ENCODE measurements at places on chromosomes 3 and 15.
A peak's percentile ranks its signal among the peaks of the same experiment; 100 is the strongest.

GRCh38 chr15:33454996-33455395, 144.2 kb downstream of the RYR3 start:
- no peak for DNase-seq

DNA sequence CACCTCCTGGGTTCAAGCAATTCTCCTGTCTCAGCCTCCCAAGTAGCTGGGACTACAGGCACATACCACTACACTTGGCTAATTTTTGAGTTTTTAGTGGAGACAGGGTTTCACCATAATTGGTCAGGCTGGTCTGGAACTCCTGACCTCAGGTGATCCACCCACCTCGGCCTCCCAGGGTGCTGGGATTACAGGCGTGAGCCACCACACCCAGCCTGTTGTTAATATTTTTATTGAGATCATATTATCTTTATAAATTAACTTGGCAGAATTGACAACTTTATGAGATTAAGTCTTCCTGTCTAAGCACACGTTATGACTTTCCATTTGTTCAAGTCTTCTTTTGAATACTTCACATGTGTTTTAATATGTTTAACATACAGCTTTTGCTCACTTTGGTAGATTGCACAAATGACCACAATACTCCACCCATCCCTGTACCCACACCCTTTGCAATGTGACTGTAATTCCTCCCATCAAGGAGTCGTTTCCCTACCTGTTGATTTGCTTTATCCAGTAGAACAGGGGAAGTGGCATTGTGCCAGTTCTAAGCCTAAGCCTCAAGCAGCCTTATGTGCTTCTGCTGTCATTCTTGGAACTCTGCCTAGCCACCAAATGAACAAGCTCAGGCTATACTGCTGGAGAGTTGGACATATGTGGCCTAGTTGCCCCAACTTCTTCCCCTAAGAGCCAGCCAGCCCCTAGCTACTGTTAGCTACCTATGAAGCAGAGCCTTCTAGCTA, 8.2 kb downstream of the XYLB start:
- no peak for DNase-seq

DNA sequence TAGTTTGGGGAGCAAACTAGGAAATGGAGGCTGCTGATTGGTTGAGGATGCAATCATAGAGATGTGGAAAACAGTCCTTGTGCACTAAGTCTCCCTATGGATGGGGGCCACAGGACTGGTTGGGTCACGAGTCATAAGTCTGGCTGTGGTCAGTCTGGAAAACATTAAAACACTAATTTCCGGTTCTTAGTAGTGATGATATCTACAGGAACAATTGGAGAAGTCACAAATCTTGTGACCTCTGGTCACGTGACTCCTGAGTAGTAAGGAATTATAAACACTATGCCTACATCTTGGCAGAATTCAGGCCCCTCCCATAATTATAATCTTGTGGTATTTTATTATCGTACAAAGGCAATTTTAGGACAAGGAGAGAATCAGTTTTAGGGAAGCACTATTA, 317.3 kb upstream of the ARPP21 start:
- DNase-seq: no peak

DNA sequence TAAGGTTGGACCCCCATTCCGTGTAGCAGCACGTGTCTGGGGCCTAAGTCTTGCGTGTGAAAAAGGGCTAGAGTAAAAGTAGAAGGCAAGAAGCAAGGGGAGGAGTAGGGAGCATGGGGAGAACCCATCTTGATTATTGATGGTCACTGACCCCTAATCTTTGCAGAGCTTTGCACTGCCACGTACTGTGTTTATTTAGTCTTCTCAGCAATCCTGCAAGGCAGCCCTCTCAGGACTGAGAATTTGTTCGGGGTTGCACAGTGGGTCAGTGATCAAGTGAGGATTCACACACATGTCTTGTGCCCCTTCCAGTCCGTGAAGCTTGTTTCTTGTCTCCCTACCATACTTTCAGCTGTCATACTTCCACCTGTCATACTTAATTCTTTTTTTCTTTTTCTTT, 7.2 kb downstream of the SEMA4B start:
- no peak for DNase-seq

DNA sequence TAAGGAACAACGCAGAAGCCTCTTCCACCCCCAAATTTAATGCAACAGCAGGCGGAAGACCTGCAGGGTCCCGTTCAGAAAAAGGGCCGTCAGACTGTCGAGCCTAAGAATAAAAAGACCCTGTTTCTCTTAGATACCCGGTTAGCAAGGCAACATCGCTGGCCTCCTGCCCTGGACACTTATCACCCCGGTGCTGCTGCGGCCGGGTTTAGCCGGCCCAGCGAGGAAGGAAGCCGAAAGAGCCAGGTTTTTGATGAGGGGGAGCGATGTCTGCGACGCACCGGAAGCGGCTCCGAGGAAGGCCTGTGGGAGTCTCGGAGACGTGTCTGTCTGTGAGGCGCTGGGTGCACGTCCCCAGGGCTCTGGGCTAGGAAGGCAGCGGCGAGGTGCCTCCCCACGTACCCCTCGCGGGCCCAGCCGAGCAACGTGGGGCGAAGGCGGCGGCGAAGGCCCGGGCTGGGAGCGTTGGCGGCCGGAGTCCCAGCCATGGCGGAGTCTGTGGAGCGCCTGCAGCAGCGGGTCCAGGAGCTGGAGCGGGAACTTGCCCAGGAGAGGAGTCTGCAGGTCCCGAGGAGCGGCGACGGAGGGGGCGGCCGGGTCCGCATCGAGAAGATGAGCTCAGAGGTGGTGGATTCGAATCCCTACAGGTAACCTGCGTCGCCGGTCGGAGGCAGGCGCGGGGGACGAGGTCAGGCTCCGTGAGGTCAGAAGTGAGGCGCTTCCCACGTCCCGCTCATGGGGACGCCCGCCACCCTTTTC, at the start of gene UBA5:
TSS of gene UBA5 (plus strand) at position 278 of the 759 bp plus-strand sequence. CDS start at position 487, 209 bp downstream.
- DNase-seq: peak; percentile 70

- no peak for DNase-seq
Observed at GRCh38 chr3:136465296-136465695, 215.2 kb downstream of the PCCB start.

DNA sequence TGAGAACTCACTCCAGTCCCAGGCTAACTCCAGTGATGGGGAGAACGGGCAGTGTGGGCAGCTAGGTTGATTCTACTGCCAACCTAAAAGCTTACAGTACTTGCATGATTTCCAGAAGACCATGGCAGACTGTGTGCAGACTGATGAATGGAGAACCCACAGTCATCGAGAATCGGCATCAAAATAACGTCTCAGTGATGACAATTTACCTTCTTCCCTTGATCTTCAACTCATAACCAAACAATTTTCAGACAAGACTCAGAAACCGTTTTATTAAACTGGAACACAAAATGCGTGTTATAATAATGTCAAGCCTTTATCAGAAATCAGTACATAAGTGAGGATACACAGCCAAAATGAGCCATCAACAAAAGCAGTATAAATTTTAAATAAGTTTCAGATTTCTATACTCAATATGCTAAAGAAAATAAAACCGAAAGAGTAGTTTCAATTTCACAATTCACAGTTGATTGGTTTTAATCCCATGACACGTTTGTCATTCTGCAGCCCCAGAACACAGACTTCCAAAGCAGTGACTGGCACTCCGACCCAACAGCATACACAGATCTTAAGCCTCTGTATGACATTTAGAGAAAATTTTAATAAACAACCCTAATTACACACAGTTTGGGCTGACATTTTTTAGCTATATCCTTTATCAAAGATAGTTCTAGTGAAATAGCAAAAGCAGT, 54.5 kb downstream of the ZMAT3 start:
- DNase-seq: no peak

DNA sequence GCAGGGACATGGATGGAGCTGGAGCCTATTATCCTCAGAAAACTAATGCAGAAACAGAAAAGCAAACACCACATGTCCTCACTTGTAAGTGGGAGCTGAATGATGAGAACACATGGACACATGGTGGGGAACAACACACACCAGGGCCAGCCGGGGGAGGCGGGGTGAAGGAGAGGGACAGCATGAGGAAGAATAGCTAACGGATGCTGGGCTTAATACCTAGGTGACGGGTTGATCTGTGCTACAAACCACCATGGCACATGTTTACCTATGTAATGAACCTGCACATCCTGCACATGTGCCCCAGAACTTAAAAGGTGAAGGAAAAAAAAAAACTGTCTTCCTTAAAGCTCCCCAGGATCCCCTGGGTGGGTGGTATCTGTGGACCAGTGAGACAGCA, 87.1 kb downstream of the ADAMTS17 start:
- no peak for DNase-seq

- peak; percentile 19 for DNase-seq
Observed at GRCh38 chr3:98259707-98260106, 4.3 kb upstream of the OR5H6 start.

DNA sequence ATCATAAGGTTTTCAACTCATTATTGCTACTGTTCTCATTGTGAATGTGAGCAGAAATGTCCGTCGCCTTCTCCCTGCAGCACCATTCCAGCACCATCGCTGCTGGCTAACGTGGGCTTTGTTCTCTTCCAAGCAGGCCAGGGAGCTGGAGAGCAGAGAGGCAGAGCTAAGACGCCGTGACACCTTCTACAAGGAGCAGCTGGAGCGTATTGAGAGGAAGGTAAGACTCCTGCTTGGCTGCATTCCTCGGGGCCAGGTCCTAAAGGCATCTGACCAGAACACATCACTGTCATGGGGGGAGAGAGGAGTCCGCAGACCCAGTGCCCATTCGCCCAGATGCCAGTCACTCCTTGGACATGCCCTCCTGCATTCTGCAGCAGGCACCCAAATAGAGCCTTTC, 130.4 kb upstream of the PLXNA1 start:
- no peak for DNase-seq

- no peak for DNase-seq
Observed at GRCh38 chr3:1235526-1236120, 142.8 kb downstream of the CNTN6 start.

- DNase-seq: no peak
Observed at GRCh38 chr3:129645286-129645685, 38.8 kb upstream of the PLXND1 start.

DNA sequence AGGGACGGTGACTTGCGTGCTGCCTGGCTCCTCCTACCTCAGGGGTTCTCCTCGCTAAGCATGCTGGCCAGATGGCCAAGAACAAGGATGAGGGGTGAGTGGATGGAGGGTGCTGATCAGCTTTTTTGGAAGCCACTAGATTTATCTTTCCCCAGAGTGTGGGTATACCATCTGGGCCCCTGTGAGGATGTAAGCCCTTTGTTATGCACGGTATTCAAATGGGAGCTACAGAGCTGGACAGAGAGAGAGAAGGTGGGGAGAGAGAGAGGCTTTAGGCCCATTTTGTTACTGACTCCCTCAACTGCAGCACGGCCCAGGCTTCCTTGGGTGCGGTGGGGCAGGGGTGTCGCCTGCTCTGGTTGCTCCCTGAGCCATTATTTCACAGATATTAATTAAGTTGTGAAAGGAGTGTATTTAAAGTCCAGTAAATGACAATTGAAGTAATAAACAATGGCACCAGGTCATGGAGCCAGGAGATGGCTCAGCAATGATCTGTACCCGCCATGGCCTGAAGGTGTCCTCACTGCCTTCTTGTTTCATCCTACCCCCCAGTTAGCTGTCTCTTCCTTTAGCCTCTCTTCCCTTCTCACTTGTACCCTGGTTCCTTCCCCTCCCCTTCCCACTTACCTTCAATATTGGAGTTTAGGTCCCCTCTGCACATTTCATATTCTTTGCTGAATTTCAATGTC, 158.0 kb downstream of the CLSTN2 start:
- no peak for DNase-seq

- DNase-seq: no peak
Observed at GRCh38 chr3:23372285-23372684, 169.2 kb downstream of the UBE2E2 start.

GRCh38 chr3:184914628-184915027, 102.7 kb downstream of the VPS8 start:
- no peak for DNase-seq

- DNase-seq: no peak
Observed at GRCh38 chr3:105339946-105340345, 26.8 kb upstream of the ALCAM start.

DNA sequence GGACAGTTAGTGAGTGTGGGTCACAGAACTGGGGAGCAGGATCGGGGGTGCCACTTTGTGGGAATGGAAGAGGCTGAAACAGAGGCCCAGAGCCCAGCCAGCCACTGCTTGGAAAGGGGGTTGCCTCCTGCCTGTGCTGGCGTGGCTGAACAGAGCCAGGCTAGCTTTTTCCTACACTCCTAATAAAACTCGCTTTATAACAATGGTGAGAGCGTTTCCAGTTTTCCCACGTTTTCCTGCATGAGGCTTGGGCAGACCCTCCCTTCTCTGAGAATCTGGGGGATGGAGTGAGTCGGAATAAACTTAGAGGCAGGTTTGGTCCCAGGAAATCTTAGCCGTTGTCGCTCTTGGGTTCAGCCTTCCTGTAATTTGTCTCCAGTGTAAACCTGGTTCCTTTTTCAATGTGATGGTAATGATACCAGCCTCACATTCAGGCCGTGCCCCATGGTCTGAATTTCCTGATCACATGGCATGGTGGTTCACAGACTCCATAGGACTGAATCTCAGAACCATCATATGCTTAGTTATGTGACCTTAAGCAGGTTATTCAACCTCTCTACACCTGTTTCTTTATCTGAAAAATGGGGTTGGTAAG, 6.5 kb upstream of the FGD5 start:
- DNase-seq: no peak

- no peak for DNase-seq
Observed at GRCh38 chr15:80599359-80599758, 95.8 kb upstream of the ABHD17C start.

- DNase-seq: no peak
Observed at GRCh38 chr3:122091602-122092295, 36.6 kb downstream of the CD86 start.

DNA sequence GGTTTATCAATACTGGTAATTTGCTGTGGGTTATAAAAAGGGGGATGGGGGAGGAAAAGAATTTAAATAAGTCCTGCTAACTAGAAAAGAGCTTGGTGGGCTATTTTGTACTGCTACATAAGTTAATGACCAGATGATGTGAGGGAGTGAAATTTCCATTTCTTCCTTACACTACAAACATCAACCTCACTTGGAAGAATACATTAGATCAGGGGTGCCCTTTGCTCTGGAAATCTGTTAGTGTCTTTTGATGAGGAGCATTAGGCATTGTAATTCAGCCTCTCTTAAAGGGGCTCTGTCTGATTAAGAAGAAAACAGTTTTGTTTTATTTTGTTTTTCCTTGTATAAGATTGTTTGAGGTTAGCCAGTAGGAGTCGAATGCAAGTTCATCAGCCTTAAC, 576.4 kb upstream of the TBL1XR1 start:
- no peak for DNase-seq

- no peak for DNase-seq
Observed at GRCh38 chr15:63634154-63634553, 37.0 kb downstream of the FBXL22 start.

- no peak for DNase-seq
Observed at GRCh38 chr15:85690561-85691231, 104.0 kb downstream of the KLHL25 start.

- DNase-seq: no peak
Observed at GRCh38 chr15:76208786-76209424, 102.4 kb downstream of the ETFA start.

- no peak for DNase-seq
Observed at GRCh38 chr3:64667138-64667537, 20.7 kb downstream of the ADAMTS9 start.

All from HuH-7 (cell line).